ENCODE measurements at places on chromosomes 2 and 18. TPM values are rescaled to one million over a fixed set of nuclear protein-coding genes. Genes with fewer than 3 reads are reported as not detected.

DNA sequence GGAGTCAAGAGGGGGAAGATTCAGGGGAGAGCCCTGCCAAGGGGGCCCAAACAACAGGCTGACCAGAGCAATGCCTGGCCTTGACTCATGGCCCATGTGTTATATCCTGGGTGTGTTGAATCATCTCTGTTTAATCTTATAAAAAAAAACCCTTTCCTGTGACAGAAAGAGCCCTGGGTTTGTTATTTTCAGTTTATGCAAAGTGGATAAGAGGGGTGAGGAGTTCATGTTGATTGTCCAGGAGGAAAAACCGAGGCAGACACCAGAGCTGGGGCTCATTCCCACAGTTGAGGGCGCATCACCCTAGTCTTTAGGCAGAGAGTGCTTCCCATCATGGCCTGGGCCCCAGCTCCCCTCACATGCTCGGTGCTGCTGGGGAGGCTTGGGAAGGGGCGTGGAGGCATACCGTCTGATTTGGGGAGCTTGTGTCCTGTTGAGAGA, 30.9 kb upstream of the IL37 start:
- H3K36me3 ChIP-seq: no peaks in the 10 kb centered on the region
- DNase-seq: peak; percentile 65
- H3K4me3 ChIP-seq: no peak overlapping the region
- no peaks in the 10 kb centered on the region for H3K27me3 ChIP-seq
- no peaks in the 10 kb centered on the region for H3K4me1 ChIP-seq
- H3K27ac ChIP-seq: no peak overlapping the region

DNA sequence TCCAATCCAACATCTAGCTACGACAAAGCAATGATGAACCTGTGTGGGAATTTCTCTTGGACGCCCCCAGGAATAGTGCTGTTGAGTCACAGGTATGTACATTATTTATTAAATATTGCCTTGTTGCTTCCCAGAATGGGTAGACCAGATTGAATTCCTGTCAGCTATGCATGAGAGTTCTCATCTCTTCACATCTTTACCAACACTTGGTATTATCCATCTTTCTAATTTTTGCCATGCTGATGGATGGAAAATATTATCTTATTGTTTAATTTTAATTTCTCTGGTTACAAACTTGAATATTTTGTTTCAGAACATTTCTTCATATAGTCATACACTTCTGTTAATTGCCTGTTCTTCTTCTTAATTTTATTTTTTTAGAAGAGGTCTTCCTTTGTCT, 9.6 kb upstream of the RAB10 start:
- H3K4me3 ChIP-seq: no peak overlapping the region
- H3K4me1 ChIP-seq: no peaks in the 10 kb centered on the region
- no peaks in the 10 kb centered on the region for H3K36me3 ChIP-seq
- peaks cover 81% of the 10 kb centered on the region for H3K27me3 ChIP-seq

ASAP2 gene
- total RNA-seq: 12.8 TPM

DNA sequence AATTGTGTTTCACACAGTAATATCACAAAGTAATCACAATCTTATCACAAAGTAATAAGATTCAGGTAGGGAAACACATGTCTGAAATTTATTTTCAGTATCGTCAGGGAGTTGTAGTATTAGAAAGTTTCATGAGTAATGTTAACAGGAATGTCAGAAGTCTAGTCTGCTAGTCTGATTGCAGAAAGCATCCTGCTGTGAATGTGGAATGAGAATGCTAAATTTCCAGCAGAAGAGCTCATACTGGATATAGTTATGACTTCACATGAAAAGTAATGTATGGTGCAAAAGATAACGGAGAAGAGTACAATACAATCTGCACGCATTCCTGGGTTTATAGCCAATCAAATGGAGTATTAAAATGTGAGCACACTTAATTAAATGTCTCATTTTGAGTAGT, 494.7 kb upstream of the SETBP1 start:
- H3K4me1 ChIP-seq: no peaks in the 10 kb centered on the region
- H3K27me3 ChIP-seq: no peaks in the 10 kb centered on the region
- no peak for DNase-seq
- H3K4me3 ChIP-seq: no peak overlapping the region
- H3K36me3 ChIP-seq: no peaks in the 10 kb centered on the region

DNA sequence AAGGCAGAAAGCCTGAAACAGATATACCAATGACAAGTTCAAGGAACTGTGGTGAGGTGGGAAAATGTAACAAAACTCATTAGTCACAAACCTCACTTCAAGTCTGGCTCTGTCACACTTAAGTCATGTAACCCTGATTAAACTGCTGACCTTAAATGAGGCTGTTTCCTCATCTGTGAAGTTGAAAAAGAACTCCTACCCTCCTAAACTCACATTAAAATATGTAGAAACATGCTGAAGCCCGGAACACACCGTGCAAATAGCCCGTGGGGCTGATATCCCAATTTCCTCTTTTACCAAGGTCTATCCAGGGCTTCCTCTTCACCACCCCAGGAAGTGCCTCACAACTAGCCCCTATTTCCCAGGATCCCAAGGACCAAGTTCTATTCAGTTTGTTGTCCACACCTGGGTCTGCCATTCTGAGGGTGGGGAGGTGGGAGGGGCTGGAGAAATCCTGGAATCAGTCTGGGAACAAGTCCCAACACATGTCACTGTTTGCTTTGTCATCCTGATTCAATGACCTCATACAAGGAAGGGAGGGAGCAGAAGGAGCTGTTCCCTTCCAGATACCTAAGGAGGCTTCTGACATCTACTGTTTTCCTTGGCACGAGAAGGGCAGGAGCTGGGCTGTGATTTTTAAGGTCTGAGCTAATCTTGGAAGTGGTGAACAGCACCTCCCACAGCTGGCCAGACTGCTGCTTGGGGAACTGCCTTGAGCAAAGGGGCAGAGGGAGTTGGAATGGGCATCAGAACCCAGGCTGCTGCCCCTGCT, 42.3 kb downstream of the SLC4A1AP start:
- no peaks in the 10 kb centered on the region for H3K27me3 ChIP-seq
- DNase-seq: no peak
- no peaks in the 10 kb centered on the region for H3K36me3 ChIP-seq
- peaks cover 29% of the 10 kb centered on the region for H3K4me1 ChIP-seq
- no peak overlapping the region for H3K4me3 ChIP-seq

LRRTM1 gene
- 18.0 TPM for total RNA-seq

GRCh38 chr2:202026507-202026906, 7.1 kb upstream of the FZD7 start:
- H3K4me1 ChIP-seq: no peaks in the 10 kb centered on the region
- no peak overlapping the region for H3K27ac ChIP-seq
- no peaks in the 10 kb centered on the region for H3K36me3 ChIP-seq
- no peak overlapping the region for H3K4me3 ChIP-seq
- DNase-seq: no peak

DNA sequence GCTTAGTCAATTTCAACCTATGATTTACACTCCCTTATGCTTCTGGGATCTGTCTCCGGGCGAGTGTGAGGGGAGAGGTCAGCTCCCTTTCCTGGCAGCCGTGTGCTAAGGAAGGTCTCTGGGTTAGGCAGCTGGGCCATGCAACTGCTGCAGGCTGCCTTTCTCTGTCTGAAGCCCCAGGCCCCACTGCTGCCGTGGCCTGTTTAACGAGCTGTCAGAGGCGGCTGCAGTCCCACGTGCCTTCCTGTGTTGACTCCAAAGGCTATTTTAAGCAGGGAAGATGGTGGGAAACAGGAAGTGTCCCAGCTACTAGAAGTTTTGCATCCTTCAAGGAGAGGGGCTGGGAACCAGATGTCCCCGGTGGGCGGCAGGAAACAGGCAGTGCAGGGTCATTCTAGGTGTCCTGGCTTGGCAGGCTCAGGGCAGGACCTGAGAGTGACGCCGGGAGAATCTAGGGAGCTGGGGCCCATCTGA, 186.4 kb downstream of the TNS1 start:
- no peak overlapping the region for H3K4me3 ChIP-seq
- peak; percentile 57 for DNase-seq
- peaks cover 3% of the 10 kb centered on the region for H3K4me1 ChIP-seq
- peaks cover 25% of the 10 kb centered on the region for H3K36me3 ChIP-seq

GRCh38 chr2:43341959-43342757, 115.8 kb upstream of the ZFP36L2 start:
- H3K36me3 ChIP-seq: no peaks in the 10 kb centered on the region
- DNase-seq: no peak
- H3K27ac ChIP-seq: no peak overlapping the region
- no peaks in the 10 kb centered on the region for H3K27me3 ChIP-seq
- H3K4me3 ChIP-seq: no peak overlapping the region
- peaks cover 66% of the 10 kb centered on the region for H3K4me1 ChIP-seq

GRCh38 chr2:179444056-179444455, 179.4 kb upstream of the SESTD1 start:
- H3K4me1 ChIP-seq: peaks cover 20% of the 10 kb centered on the region
- no peaks in the 10 kb centered on the region for H3K27me3 ChIP-seq
- DNase-seq: no peak
- no peak overlapping the region for H3K4me3 ChIP-seq
- no peak overlapping the region for H3K27ac ChIP-seq

IL36B gene
- total RNA-seq: not detected

DNA sequence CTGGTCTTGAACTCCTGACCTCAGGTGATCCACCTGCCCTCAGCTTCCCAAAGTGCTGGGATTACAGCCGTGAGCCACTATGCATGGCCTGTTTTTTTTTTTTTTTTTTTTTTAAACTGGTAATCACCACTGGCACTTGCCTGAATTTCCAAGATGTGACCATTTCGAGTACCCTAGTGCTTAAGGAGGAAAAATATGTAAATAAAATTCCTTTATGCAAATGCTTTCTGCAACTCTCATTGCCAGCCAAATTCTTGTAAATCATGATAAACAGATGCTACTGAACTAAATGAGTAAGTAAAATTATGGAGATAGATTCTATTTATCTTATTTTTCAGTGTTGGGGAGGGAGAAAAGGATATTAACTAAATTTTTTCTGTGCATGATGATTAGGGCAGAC, 18.6 kb downstream of the CDCA7 start:
- H3K27ac ChIP-seq: no peak overlapping the region
- no peaks in the 10 kb centered on the region for H3K4me1 ChIP-seq
- H3K4me3 ChIP-seq: no peak overlapping the region
- peaks cover 5% of the 10 kb centered on the region for H3K36me3 ChIP-seq
- no peaks in the 10 kb centered on the region for H3K27me3 ChIP-seq

DNA sequence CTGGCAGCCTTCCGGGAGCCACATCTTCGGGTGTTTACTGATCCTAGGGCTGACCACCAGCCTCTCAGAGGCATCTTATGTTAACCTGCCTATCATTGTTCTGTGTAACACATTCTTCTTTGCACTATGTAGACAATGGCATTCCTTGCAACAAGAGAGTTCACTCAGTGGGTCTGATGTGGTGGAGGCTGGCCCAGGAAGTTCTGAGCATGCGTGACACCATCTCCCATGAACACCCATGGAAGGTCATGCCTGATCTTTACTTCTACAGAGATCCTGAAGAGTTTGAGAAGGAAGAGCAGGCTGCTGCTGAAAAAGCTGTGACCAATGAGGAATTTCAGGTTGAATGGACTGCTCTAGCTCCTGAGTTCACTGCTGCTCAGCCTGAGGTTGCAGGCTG, 15.3 kb upstream of the ALMS1 start:
- H3K4me1 ChIP-seq: no peaks in the 10 kb centered on the region
- H3K27ac ChIP-seq: no peak overlapping the region
- H3K27me3 ChIP-seq: peaks cover 46% of the 10 kb centered on the region
- no peak overlapping the region for H3K4me3 ChIP-seq
- H3K36me3 ChIP-seq: no peaks in the 10 kb centered on the region

ACSL3 gene
- 177 TPM for total RNA-seq

- H3K4me1 ChIP-seq: peaks cover 9% of the 10 kb centered on the region
- no peaks in the 10 kb centered on the region for H3K36me3 ChIP-seq
- peaks cover 9% of the 10 kb centered on the region for H3K27me3 ChIP-seq
- no peak overlapping the region for H3K4me3 ChIP-seq
- DNase-seq: no peak
Observed at GRCh38 chr2:25044990-25045389, 3.1 kb downstream of the EFR3B start.

GRCh38 chr2:101330253-101330933, 21.9 kb upstream of the RNF149 start:
- no peaks in the 10 kb centered on the region for H3K27me3 ChIP-seq
- H3K4me3 ChIP-seq: no peak overlapping the region
- no peak overlapping the region for H3K27ac ChIP-seq
- H3K4me1 ChIP-seq: no peaks in the 10 kb centered on the region
- H3K36me3 ChIP-seq: no peaks in the 10 kb centered on the region

DNA sequence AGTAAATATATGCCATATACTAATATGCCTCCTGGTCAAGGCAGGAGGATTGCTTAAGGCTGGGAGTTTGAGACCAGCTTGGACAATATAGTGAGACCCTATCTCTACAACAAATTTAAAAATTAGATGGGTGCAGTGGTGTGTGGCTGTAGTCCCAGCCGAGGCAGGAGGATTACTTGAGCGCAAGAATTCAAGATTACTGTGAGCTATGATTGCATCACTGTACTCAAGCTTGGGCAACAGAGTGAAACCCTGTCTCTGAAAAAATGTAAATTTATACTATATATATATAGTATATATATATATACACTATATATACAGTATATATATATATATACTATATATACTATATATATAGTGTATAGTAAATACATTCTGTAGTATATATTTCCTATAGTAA, 30.0 kb upstream of the NPC1 start:
- H3K4me3 ChIP-seq: no peak overlapping the region
- peaks cover 23% of the 10 kb centered on the region for H3K27me3 ChIP-seq
- DNase-seq: no peak
- peaks cover 4% of the 10 kb centered on the region for H3K4me1 ChIP-seq
- H3K36me3 ChIP-seq: no peaks in the 10 kb centered on the region

DNA sequence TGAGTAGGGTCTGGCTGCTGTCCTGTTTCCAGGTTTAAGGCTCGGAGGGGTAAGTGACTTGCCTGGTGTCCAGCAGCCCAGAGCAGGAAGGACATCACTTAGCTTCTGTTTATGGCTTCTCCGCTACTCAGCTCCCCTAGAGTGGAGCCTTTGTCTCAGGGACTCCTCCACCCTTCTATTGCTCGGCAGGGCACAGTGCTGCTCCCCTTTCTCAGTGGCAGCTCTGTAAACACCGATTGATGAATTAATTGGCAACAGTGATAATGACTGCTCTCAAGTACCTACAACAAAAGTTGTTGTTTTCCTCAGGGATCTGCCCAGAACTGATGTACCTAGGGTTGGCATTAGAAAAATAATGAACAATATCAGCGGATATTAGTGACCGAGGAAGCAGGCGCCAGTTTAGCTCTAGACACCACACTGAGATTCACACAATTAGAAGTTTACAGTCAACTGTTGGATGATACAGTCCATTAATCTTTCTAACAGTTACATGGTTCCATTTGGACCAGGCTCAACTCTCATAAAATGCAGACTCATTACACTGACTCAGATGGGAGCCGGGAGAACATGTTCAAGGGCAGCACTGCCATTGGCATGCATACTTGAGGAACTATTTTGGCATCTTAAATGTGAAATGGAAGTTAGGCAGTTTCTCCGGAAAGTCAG, 265.7 kb downstream of the MTX2 start:
- no peak overlapping the region for H3K27ac ChIP-seq
- H3K4me1 ChIP-seq: no peaks in the 10 kb centered on the region
- no peaks in the 10 kb centered on the region for H3K36me3 ChIP-seq
- peaks cover 8% of the 10 kb centered on the region for H3K27me3 ChIP-seq

GCG gene
- not detected for total RNA-seq

GRCh38 chr2:60450488-60450887, 103.0 kb downstream of the BCL11A start:
- no peaks in the 10 kb centered on the region for H3K27me3 ChIP-seq
- no peak overlapping the region for H3K27ac ChIP-seq
- H3K4me1 ChIP-seq: no peaks in the 10 kb centered on the region
- H3K4me3 ChIP-seq: no peak overlapping the region
- DNase-seq: no peak
- no peaks in the 10 kb centered on the region for H3K36me3 ChIP-seq

NEU2 gene
- not detected for total RNA-seq

All from cardiac muscle cell (in vitro differentiated cells and primary cell).